ENCODE measurements at places on chromosomes 13 and 19.

DNA sequence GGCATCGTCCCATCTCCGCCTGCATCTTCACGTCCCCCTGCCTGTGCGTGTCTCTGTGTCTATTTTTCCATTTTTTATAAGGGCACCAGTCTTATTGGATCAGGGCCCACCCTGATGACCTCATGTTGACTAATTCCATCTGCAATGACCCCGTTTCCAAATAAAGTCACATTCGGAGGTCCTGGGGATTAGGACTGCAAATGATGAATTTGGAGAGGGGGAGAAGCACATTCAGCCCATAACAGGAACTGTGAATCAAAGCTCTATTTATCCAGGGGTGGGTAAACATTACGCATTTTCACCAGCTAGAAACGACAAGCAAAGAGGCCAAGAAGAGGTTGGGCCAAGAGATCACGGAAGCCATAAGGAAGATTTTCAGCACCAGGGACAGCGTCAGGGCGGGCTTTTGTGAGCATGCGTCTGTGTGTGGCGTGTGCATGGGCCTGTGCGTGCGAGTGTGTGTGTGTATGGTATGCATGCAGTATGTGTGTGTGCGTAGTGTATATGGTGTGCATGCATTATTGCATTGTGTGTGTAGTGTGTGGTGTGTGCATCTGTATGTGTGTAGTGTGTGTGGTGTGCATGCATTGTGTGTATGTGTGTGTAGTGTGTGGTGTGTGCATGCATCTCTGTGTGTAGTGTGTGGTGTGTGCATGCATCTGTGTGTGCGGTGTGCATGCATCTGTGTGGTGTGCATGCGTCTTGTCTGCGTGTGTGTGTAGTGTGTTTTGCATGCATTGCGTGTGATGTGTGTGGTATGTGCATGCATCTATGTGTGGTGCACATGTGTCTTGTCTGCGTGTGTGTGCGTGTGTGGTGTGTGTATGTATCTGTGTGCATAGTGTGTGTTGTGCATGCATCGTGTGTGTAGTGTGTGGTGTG is 19.6 kb downstream of the CELF5 start:
- no peak for DNase-seq

DNA sequence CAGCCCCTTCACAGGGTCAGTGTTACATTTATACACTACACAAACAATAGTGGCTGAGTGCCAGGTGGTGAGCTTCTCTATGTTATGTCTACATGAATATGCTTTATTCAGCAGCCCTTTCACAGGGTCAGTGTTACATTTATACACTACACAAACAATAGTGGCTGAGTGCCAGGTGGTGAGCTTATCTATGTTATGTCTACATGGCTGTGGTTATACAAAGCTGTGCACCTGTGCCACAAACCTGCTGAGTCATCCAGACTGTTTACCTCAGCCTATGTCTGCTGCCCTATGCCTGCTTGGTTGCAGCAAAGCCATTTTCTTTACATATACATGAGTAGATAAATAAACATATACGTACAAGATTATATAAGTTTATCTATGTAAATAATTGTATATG is 76.5 kb downstream of the ZNF726 start:
- no peak for DNase-seq

GRCh38 chr13:106088085-106088484 is 447.4 kb downstream of the EFNB2 start:
- no peak for DNase-seq

GRCh38 chr13:36029166-36029565 is 102.0 kb downstream of the DCLK1 start:
- DNase-seq: no peak

GRCh38 chr13:39394796-39395678 is 208.0 kb downstream of the LHFPL6 start:
- DNase-seq: no peak

Measured in AG04449 (cell line).